ENCODE measurements at places on chromosomes 13 and 19.

- no peak for DNase-seq
Observed at GRCh38 chr13:69912630-69913029, 195.0 kb upstream of the ATXN8OS start.

DNA sequence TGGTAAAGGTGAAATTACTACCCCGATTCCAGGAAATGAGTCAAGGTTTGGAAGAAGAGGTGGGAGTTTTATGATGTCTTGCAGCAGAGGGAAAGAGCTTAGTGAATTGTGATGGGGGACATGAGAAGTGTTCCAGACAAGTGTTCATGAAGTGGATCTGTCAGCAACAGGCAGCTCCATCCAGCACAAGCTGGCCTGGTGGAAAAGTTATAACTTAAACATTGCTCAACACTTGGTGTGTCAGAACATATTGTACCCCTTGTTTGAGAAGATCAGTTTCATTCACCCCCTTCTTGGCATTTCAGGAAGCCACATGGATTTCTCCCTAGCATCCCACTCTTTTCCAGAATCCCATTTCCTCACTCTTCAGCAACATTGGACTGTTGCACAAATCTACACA is 222.0 kb downstream of the B3GLCT start:
- DNase-seq = no peak

- no peak for DNase-seq
Observed at GRCh38 chr13:28468023-28468915, 26.7 kb downstream of the FLT1 start.

GRCh38 chr19:12647490-12648071 is 19.0 kb downstream of the MAN2B1 start:
- DNase-seq = peak; percentile 51

- DNase-seq = no peak
Observed at GRCh38 chr19:17113127-17113785, 37.7 kb downstream of the MYO9B start.

- DNase-seq = no peak
Observed at GRCh38 chr13:112783135-112783977, 93.5 kb downstream of the ATP11A start.

GRCh38 chr13:50334115-50334778 is 319.0 kb downstream of the KCNRG start:
- DNase-seq = no peak

DNA sequence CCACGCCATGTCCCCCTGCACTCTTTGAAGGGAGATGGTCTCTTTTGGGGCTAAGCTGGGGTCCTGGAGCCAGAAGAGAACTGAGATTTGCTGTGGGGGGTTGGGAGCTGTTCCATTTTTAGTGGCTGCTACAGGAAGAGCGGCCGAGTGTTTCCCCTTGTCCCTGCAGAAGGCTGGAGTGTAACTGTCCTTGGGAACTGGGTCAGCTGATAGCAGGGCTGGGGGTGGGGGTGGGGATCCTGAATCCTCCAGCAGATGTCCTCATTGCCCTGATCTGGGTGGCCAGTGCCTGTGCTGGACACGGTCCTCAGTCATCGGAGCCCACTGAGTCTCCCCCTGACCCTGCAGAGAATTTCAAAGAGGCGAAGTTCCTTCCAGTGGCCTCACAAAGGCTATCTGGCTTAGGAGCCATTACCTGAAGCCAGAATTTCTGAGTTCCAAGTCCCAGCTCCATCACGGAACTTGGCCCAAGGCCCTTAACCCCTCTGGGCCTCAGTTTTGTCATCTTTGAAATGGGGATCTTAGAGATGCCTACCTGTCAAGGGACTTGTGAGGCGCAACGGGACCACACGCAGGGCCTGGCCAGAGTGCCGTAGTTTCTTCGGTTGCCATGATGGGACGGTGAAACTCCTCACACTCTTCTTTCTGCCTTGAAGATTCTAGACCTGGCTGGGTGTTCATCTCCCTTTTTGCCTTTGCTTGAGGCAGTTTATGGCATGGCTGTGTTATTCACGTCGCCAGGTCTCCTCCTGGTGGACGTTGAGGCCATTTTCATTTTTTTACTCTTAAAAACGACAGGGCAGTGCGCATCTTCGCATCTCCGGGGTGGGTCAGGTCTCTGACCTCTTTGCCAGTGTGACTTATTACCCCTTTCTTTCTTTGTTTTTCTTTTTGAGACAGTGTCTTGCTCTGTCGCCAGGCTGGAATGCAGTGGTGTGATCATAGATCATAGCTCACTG is 51.9 kb downstream of the DNM2 start:
- DNase-seq = no peak

DNA sequence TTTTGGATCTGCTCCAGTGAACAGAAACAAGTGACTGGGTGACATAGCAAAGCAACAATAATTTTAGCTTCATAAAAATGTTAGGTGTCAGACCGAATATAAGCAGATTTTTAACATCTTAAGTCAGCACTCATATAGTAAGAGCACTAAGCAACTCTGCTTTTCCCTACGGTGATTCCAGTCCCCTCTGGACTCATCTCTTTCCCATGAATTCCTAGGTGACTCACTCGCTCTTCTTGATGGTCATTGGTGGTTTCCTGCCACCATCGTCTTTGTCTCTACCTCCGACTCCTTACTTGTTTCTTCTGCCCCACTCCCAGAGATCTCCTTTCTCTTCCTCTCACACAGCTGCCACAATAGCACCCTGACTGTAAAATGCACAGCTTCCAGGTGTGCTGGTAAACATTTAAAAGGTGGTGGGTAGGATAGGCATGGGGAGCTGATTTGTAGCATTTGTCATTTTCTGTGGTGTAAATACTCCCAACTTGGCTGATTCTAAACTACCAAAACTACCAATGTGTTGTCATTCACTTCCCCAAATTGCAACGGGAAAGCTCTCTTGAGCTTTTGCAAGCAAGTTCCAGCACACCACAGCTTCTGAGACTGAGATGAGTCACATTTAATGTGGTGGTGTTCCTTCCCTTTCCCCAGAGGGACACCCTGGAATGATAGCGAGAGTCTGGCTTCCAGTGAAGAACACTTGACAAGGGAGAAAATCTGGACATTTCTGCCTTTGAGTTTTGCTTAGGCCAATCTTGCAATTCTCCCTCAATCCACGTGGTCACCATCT is 42.8 kb upstream of the CLDN10 start:
- no peak for DNase-seq

- no peak for DNase-seq
Observed at GRCh38 chr13:111122056-111122455, 6.9 kb downstream of the ARHGEF7 start.

- no peak for DNase-seq
Observed at GRCh38 chr19:38840583-38840968, 9.0 kb upstream of the ECH1 start.

DNA sequence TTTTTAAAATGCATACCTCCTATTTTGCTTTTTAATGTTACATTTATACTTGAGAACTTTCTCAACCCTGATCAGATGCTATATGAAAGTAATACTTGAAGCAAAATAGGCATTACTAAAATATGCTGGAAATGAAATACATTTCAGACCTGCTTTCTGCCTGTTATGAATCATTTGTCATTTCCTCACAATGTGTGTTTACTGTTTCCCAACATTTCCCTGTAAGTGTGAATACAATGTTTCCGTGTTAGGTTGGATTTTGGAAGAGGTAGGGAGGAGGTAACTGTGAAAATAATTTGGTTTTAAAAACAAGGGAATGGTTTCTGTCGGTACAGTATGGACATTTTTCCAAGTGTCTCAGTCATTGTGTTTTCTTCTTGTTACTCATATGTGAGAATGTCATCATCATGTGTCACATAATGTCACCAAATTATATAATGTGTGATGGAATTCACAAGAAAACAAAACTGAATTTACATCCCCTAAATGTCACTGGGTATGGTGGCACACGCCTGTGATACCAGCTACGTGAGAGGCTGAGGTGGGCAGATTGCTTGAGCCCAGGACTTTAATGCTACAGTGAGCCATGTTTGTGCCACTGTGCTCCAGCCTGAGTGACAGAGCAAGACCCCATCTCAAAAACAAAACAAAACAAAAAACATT is 43.0 kb downstream of the ZAR1L start:
- no peak for DNase-seq

DNA sequence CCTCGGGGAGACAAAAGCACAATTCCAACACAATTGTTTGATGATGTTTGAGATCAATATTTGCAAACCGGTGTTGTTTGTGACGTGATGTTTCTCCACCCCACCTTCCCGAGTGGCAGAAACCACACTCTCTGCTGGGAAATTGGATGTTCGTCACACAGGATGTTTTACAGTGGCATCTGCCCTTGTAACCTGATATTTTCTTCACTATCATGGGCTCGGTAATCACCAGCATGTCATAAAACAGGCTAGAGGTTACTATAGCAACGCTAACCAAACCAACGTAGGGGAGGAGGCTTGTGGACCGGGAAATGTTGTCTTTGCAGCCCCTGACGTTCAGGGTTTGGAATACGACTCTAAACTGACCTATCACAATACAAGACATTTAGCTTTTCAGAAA is 454.5 kb downstream of the IRS2 start:
- DNase-seq = no peak

DNA sequence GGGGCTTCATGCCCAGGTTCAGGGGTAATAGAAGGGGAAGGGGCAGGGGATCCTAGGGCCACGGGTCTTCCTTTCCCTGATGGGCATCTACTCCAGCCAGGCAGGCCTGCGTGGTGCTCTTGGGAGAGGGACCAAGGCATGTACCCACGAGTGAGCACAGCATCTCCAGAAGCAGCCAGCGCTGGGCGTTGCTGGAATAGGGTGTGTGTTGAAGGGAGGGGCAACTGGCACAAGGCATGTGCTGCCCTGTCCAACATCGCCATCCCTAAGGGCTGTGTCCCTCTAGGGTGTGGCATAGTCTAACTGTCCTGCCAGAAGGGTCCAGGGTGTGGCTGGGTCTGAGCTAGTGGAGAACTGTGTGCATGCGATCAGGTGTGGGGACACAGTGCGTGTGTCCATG is 2.9 kb downstream of the NOTCH3 start:
- no peak for DNase-seq

DNA sequence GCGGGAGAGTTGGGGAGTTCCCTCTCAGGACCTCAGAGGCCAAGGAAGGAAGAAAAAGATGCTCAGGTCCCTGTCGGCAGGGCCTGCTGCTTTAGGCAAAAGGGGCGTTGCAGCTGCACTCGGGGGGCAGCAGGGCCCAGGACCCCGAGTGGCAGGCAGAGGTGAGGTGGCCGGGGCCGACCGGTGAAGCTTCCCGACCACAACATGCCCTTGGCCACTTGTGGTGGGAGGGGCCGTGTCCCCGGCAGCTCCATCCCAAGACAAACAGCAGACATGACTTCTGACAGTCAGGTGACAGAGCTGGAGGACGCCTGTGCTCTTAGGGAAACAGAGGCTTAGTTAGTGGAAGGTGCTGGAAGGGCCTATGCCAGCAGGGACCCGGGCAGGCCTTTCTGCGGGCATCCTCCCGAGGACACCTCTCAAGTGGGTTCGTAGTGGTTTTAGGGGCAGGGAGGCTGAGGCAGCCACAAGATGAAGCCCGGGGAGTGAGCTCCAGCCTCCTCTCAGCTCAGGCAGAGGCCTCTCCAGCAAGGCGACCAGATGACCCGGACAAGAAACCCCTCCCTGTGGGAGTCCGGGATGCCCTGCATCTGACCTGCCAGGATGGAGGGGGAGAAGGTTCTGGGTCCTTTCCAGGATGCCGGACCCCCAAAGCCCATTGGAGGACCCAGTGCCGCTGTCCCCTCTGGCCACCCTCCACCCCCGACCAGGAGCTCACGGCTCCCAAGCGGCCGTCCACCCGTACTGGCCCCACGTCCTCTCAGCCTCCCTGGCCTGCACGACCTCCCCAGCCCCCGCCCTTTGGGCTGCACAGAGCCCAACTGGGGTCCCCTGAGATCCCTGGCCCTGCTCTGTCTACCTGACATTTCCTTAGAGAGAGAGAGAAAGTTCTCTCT is 24.2 kb downstream of the BTBD2 start:
- DNase-seq = no peak

DNA sequence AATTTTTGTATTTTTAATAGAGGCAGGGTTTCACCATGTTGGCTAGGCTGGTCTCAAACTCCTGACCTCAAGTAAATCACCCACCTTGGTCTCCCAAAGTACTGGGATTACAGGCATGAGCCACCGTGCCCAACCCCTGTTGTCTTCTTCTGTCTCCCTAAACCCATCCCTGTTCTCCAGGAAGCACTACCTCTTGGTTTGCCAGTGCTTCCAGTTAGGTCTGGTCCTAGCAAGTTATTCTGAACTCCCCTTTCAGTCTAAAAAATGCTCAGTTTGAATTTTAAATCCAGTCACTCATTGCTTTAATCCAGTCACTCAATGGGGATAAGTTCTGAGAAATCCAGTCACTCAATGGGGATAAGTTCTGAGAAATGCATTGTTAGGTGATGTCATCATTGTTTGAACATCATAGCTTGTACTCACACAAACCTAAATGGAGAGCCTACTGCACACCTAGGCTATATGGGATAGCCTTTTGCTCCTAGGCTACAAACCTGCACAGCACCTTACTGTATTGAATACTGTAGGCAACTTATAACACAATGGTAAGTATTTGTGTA is 8.0 kb upstream of the ATP4A start:
- DNase-seq = no peak

DNA sequence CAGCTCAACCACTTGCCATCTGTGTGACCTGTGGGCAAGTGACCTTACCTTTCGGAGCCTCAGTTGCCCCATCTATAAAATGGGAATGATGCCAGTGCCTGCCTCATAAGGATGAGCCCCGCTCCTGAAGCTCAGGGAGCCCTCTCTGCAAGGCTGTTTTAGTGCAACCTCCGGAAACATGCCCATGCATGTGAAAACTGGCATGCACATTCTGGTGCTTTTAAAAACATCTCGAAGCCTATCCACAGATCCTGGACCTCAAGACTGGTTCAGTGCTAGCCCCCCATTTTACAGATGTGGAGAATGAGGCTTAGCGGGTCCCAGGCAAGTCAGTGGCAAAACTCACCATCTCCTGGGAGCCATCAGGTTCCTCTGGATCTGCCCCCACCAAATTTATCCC is 5.6 kb downstream of the CADM4 start:
- DNase-seq = no peak

DNA sequence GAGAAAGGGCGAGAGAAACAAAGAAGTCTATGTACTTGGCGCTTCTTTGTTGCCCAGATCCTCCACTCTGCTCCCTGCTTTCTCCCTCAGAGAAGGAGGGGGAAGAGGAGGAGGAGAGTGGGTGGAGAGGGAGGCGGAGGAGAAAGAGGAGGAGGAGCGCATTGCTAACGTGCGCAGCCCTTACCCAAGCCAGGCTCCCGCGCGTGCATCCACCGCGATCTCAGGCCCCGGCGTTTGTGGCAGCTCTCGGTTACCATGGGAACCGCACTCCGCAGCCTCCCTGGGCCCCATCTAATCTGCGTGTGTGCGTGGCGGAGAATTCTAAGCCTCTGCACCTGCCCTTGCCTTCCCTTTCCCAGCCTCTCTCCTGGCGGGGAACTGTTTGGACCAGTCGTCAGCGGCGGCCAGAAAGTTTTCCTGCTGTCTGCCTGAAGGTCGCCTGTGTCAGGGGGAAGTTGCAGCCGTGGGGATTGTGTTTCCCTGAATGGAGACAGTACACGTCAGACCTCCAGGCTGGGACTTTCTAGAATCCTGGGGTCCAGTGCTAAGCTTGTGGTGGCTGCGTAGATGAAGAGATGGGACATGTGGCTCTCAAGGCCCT is at the start of gene ERICH6B:
ERICH6B (minus strand) TSS at position 239 of the 601 bp plus-strand sequence. CDS start 18,734 bp downstream, outside the sequence.
- DNase-seq = no peak

GRCh38 chr13:40460116-40460515 is 206.3 kb downstream of the FOXO1 start:
- DNase-seq = no peak

Data from omental fat pad (tissue), 4 donors.